ENCODE measurements at places on chromosomes 4 and X. TPM values are rescaled to one million over a fixed set of nuclear protein-coding genes. Genes with fewer than 3 reads are reported as not detected.

The DKK2 gene
- 0.06 TPM for total RNA-seq

The CXorf38 gene
- 12.2 TPM for total RNA-seq

The ATP1B4 gene
- 0.11 TPM for total RNA-seq

The PPA2 gene
- 126 TPM for total RNA-seq

The GJB1 gene
- not detected for total RNA-seq

The S100P gene
- not detected for total RNA-seq

The SPARCL1 gene
- total RNA-seq: 0.11 TPM

- H3K4me1 ChIP-seq: peaks cover 5% of the 10 kb centered on the region
- DNase-seq: no peak
- H3K36me3 ChIP-seq: no peaks in the 10 kb centered on the region
- no peak overlapping the region for H3K4me3 ChIP-seq
- H3K27me3 ChIP-seq: no peaks in the 10 kb centered on the region
- H3K27ac ChIP-seq: no peak overlapping the region
Measured at GRCh38 chr4:102037566-102037965, 247.0 kb downstream of the BANK1 start.

- no peak for DNase-seq
- no peak overlapping the region for H3K27ac ChIP-seq
- H3K4me1 ChIP-seq: no peaks in the 10 kb centered on the region
- no peaks in the 10 kb centered on the region for H3K36me3 ChIP-seq
Measured at GRCh38 chr4:91319556-91320268, 984.1 kb upstream of the GRID2 start.

DNA sequence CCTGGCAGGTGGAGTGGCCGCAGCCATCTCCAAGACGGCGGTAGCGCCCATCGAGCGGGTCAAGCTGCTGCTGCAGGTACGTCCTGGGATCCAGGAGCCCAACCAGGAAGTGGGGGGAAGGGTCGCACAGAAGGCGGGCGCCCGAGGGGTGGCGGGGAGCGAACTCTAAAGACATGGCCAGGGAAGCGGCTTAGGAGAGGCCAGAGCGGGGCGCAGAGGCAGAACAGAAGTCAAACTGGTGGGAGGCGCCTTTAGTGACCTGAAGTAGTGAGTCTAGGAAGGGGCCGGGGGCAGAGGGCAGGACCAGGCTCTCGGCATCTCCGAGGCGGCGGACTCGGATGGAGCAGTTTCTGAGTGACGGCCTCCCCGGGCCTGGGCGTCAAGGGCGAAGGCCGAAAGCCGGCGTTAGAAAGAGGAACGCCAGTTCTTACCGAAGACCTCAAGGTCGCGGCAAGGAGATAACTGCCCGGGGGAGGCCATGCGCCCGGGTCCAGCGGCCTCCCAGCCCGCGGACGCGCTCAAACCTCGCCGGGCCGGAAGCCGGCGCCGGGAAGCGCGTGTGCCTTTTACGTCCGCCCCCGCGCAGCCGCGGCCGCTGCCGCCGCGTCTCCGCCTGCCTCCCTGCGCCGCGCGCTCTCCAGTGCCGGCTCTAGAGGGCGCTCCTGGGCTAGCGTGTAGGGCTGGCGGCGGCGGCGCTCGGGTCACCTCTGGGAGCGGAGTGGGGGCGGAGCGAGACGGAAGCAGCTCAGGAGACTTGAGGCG lies 488 bp downstream of the SLC25A5 start:
- peak; percentile 87 for DNase-seq
- no peaks in the 10 kb centered on the region for H3K4me1 ChIP-seq
- H3K36me3 ChIP-seq: peaks cover 10% of the 10 kb centered on the region
- no peaks in the 10 kb centered on the region for H3K27me3 ChIP-seq
- peak overlapping the region; percentile 61 for H3K4me3 ChIP-seq

- no peak overlapping the region for H3K27ac ChIP-seq
- peaks cover 34% of the 10 kb centered on the region for H3K27me3 ChIP-seq
- no peak for DNase-seq
- H3K4me1 ChIP-seq: peaks cover 4% of the 10 kb centered on the region
Measured at GRCh38 chr4:7521666-7522065, 86.9 kb upstream of the PSAPL1 start.

DNA sequence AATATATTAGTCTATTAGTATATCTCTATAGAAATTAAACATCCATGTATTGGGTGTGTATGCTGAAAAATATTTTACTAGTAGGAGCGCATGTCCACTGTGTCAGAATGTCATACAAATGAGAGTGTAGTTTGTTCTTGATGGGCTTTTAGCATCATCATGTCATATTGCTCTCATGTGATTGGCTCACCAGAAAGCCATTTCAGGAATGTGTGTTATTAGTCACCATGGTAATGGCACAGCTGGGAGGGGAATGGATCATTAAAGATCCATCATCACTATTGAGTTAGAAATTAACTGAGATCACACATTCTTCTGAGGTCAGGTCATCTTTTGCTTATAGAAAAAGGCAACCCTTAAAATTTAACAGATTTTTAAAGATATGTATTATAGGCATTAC lies 77.3 kb downstream of the PHEX start:
- no peaks in the 10 kb centered on the region for H3K27me3 ChIP-seq
- peaks cover 3% of the 10 kb centered on the region for H3K4me1 ChIP-seq
- DNase-seq: no peak
- H3K36me3 ChIP-seq: no peaks in the 10 kb centered on the region
- H3K4me3 ChIP-seq: no peak overlapping the region
- H3K27ac ChIP-seq: no peak overlapping the region

GRCh38 chr4:125705681-125706080 lies 390.9 kb downstream of the FAT4 start:
- no peak for DNase-seq
- no peaks in the 10 kb centered on the region for H3K27me3 ChIP-seq
- no peak overlapping the region for H3K4me3 ChIP-seq
- no peak overlapping the region for H3K27ac ChIP-seq
- no peaks in the 10 kb centered on the region for H3K4me1 ChIP-seq
- H3K36me3 ChIP-seq: no peaks in the 10 kb centered on the region

DNA sequence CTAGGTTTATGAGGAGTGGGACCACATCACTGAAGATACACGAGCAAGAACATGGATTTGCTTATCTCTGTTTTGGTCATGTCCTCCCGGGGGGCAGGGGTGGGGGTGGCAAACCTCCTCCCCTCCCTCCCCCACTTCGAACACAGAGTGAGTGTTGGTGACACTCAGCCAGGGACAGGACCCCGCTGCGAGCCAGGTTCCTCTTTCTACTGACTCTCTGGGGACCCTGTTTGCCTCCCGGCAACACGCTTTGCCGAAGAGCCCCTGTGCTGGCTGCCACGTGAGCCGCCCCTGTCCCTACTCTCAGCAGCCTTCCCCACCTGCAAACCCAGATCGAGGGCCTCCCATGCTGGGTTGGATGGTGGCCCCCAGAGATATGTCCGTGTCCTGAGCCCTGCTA lies 34.7 kb downstream of the P2RY8 start:
- DNase-seq: no peak
- no peaks in the 10 kb centered on the region for H3K36me3 ChIP-seq
- H3K4me1 ChIP-seq: no peaks in the 10 kb centered on the region
- no peak overlapping the region for H3K27ac ChIP-seq
- H3K27me3 ChIP-seq: no peaks in the 10 kb centered on the region

DNA sequence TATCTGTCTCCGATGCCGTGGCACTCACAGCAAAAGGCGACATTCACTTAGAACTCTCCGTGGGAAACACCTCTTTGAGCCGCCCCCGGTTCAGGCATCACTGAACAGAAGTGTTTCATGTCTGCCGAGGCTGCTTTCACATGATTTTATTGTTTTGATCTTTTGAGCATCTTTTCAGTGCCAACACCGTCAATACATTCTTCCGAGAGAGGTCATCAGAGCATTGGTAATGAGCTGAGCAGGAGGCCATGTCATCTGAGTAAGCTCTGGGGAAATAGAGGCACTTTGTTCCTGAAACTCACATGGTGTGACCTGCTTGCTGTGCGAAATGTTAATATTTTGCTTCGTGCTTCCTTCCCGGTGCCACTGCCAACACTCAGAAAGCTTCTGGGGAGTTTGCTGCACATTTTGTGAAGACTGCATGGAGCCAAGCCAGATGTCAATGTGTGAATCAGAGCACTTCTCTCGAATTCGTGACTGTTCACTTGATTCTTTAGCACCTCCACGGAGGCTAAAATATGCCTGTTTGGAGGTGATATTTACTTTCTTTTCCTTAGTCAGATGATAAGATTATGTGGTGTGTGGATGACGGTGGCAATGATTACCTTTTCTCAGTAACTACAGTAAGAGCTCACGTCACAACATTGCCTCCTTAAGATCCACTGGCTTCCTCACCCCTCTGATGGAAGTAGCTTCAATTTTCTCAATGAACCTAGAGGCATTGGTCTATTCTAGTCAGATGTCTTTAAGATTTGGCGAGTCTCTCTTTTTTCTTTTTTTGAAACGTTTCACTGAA lies 222.3 kb upstream of the HS3ST1 start:
- no peaks in the 10 kb centered on the region for H3K36me3 ChIP-seq
- H3K4me3 ChIP-seq: no peak overlapping the region
- no peak overlapping the region for H3K27ac ChIP-seq
- peak; percentile 48 for DNase-seq
- no peaks in the 10 kb centered on the region for H3K4me1 ChIP-seq

DNA sequence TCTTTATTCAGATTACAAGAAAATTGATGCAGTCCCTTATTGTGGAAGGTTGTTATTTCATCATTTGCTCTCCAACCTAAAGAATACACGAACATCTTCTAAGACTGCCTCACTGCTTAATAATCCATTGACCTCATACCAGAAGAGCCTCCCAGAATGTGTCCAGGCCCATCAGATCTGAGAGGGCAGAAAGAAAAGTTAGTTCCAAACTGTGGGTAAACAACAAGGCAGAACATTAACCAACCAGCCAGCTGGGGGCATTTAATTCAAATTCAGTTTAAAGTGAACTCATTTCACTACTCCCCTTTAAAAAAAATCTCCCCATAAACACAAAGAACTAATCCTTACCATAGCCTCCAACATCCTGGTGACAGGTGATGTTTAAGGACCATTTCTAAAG lies 13.8 kb downstream of the GPC4 start:
- H3K4me3 ChIP-seq: no peak overlapping the region
- DNase-seq: no peak
- no peaks in the 10 kb centered on the region for H3K36me3 ChIP-seq
- no peak overlapping the region for H3K27ac ChIP-seq
- H3K4me1 ChIP-seq: peaks cover 5% of the 10 kb centered on the region
- H3K27me3 ChIP-seq: no peaks in the 10 kb centered on the region

DNA sequence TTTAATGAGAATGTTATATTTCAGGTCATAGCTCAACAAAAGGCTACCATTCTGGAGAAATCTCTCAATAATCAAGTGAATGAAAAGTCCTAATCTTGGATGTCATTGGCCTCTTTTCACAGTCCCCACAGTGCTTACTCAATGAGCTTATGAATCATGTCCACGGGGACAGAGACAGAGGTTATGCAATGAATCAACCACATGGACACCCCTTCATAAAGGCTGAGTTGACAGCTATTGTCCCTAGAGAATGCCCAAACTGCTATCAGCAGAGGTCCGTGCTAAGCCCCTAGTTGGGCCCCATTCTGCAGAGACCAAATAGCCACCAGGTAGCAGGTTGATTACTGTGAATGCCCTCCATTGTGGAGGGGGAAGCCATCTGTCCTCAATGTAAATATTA lies 158.1 kb downstream of the LHFPL1 start:
- H3K4me3 ChIP-seq: no peak overlapping the region
- H3K27ac ChIP-seq: no peak overlapping the region
- no peak for DNase-seq
- no peaks in the 10 kb centered on the region for H3K36me3 ChIP-seq
- H3K27me3 ChIP-seq: no peaks in the 10 kb centered on the region

DNA sequence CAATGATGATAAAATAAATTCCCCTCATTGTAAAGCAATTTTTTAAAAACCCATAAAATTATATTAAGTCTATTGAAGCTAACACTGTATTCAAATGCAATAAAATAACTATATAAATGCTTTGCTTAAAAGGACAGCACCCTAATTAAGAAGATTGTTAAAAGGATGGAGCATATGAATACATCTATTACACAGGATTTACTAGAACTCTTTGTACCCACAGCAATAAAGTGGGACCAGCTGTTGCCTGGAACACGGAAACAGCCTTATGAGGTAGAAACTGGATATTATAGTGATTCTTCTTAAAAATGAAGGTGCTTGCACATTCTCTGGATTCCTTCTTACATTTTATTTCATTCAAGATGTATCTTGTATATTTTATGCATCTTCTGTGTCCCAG lies 298.7 kb upstream of the KLF3 start:
- no peaks in the 10 kb centered on the region for H3K27me3 ChIP-seq
- H3K4me1 ChIP-seq: no peaks in the 10 kb centered on the region
- H3K36me3 ChIP-seq: no peaks in the 10 kb centered on the region
- H3K4me3 ChIP-seq: no peak overlapping the region

- peak; percentile 83 for DNase-seq
- H3K27ac ChIP-seq: no peak overlapping the region
- H3K4me3 ChIP-seq: no peak overlapping the region
- no peaks in the 10 kb centered on the region for H3K4me1 ChIP-seq
- H3K36me3 ChIP-seq: no peaks in the 10 kb centered on the region
- no peaks in the 10 kb centered on the region for H3K27me3 ChIP-seq
Measured at GRCh38 chr4:74374561-74375327, 9.8 kb downstream of the EREG start.

- no peaks in the 10 kb centered on the region for H3K4me1 ChIP-seq
- H3K36me3 ChIP-seq: no peaks in the 10 kb centered on the region
- no peak overlapping the region for H3K27ac ChIP-seq
- H3K27me3 ChIP-seq: no peaks in the 10 kb centered on the region
- peak; percentile 25 for DNase-seq
Measured at GRCh38 chr4:176726803-176727202, 65.9 kb downstream of the VEGFC start.

- H3K27me3 ChIP-seq: no peaks in the 10 kb centered on the region
- H3K36me3 ChIP-seq: peaks cover 9% of the 10 kb centered on the region
- DNase-seq: no peak
- H3K4me1 ChIP-seq: peaks cover 16% of the 10 kb centered on the region
- no peak overlapping the region for H3K4me3 ChIP-seq
Measured at GRCh38 chr4:99943904-99944437, 2.4 kb downstream of the DNAJB14 start.

GRCh38 chr4:160825644-160826338 lies 1338.0 kb downstream of the FSTL5 start:
- peak; percentile 17 for DNase-seq
- no peaks in the 10 kb centered on the region for H3K4me1 ChIP-seq
- H3K27me3 ChIP-seq: no peaks in the 10 kb centered on the region
- no peaks in the 10 kb centered on the region for H3K36me3 ChIP-seq

- DNase-seq: peak; percentile 5
- no peaks in the 10 kb centered on the region for H3K4me1 ChIP-seq
- no peak overlapping the region for H3K27ac ChIP-seq
- H3K4me3 ChIP-seq: no peak overlapping the region
- no peaks in the 10 kb centered on the region for H3K27me3 ChIP-seq
- no peaks in the 10 kb centered on the region for H3K36me3 ChIP-seq
Measured at GRCh38 chr4:97984545-97985131, 158.6 kb downstream of the STPG2 start.

- no peak overlapping the region for H3K27ac ChIP-seq
- no peak for DNase-seq
- H3K27me3 ChIP-seq: no peaks in the 10 kb centered on the region
- no peak overlapping the region for H3K4me3 ChIP-seq
- no peaks in the 10 kb centered on the region for H3K36me3 ChIP-seq
- no peaks in the 10 kb centered on the region for H3K4me1 ChIP-seq
Measured at GRCh38 chr4:40514497-40514951, 115.1 kb downstream of the RBM47 start.

All from cardiac muscle cell (in vitro differentiated cells and primary cell).